ENCODE measurements at places on chromosomes 3 and 15. TPM values are rescaled to one million over a fixed set of nuclear protein-coding genes. Genes with fewer than 3 reads are reported as not detected.

ZNF660 gene
- 2.2 TPM for total RNA-seq

- no peak for DNase-seq
These were observed 26.4 kb upstream of the HERC1 start for GRCh38 chr15:63860155-63860554.

DNA sequence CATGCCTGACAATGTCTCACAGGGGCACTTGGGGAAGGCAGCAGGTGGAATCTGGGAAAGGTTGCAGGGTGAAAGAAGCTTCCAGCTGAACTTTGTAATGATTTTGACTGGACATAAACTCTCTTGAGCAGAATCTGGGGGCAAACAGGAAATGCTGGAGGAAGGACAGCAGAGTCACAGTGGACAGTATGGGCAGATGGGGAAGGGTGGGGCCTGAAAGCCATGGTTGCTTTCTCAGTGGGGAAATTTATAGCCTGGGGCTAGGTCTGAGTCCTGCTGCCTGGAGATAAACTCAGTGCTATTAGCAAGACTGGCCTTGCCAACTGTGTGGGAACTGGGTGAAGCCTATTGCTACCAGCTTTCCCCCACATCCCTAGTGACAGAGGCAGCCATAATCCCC is 203.2 kb downstream of the OSBPL10 start:
- DNase-seq = no peak

CD276 gene
- total RNA-seq = 127 TPM

DNA sequence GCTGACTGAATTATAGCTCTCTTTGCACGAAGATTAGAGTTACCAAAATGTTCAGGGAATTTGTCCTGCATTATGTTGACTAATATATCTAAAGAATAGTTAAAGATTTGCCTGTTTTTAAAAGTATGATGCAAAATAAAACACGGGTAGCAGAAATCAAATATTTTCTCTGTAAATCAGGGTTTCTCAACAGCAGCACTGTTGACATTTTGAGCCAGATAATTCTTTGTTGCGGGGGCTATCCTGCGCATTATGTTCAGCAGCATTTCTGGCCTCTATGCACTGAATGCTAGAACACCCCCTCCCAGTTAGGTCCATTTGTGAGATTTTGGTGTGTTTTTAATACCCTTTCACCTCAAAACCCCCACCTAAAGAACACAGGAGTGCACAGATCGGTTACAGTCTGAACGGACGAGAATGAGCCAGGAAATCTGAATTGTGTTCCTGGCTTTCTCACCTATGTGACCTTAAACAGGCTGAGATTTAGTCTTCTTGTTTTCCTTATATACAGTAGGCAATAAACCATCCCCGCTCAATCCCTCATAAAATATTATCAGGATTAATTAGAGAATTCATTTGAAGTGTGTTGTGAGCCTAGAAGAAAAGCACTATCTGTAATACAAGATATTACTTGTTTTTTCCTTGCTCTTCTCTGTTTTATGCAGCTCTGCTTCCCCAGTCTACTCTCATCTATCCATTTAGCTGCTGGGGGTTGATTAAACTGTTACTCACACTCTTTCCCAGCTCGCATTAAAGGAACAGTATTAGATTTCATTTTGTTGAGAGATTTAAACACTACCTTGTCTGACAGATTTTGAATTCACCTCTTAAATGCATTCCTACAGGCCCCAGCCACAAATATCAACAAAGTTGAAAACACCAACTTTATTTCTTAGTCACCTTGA is 247.5 kb upstream of the GOLIM4 start:
- DNase-seq = no peak

DNA sequence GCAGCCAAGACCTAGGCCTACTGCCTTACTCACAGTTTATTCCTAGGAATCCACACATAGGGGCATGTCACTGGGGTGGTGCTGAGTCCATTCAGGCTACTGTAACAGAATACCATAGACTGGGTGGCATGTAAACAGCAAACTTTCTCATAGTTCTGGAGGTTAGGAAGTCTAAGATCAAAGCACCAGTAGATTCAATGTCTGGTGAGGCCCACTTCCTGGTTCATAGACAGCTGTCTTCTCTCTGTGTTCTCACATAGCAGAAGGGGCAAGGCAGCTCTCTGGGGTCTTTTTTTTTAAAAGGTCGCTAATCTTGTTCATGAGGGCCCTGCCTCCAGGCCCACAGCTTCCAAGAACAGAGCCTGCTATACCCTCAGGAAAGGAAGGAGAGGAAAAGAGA is 113.9 kb upstream of the MANF start:
- DNase-seq = no peak

All from heart left ventricle (tissue), 16 donors.